NCI-H1694 treated with DMSO at 0.1 percent for 48 hours (cell line): ENCODE measurements at places on chromosomes 2 and 18.

DNA sequence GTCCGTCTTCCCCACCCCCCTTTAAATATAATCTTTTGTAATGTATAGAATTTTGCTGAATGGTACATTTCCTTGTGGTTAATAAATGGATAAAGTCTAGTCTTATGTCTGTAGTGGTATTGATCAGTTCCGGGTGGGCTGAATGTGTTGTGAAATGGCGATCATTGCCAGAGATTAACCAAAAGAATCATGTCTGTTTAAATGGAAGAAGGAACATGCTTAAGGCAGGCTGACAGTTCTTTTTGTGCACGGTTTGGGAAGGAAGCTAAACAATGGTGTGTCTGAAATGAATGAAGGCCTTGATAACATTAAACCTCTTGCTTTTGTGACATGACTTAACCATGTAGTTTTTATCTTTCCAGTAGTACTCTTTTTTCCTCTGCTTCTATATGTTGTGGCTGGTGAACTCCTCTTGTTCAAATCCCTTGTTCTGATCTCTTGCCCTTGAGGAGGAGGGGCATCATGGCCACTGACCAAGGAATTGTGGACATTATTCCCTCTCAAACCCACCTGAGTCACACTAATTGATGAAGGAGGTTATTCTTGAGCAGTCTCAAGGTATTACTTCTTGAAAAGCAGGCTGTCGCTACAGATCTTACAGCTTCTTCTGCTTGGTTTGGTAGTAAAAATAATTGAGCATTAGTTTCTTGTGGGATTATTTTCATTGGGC is 1.7 kb downstream of the ACVR2A start:
- DNase-seq = no peak

DNA sequence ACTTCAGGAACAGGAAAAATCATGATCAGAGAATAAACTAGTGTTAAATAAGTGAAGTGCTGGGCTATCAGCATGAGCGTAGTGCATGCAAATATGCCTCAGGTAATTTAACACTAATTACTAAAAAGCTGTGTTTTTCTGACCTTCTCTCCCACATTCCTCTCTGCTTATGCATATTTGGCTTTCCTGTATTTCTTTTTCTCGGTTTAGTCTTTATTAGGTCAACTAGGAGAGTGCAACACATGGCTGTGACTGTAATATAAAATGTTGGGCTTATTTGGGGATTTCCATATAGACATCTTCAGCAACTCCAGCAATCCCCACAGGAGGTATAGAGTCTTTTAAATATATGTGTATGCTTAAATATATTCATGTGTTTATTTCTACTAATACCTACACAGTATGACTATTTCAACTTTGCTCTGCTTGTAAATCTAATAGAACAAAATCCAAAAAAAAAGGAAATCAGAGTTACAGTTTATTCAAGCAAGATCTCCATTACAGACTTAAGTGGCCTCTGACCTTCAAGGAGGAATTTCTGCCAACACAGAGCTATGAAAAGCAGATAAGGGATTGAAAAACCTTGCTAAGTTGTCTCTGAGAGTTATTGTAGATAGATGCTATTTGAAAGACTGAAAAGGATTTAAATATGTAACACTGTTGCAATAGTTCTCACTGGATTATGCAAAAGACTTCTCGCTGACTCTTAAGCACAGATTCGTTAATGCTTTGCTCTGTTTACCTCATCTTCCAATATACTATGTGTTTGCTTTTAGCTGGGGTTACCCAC is 359.5 kb upstream of the RGPD4 start:
- no peak for DNase-seq

GRCh38 chr2:195279840-195280427 is 377.1 kb upstream of the SLC39A10 start:
- peak; percentile 75 for DNase-seq

GRCh38 chr2:73368781-73369180 is 16.9 kb upstream of the ALMS1 start:
- DNase-seq = no peak

GRCh38 chr2:166140932-166141331 is 13.1 kb upstream of the SCN1A start:
- no peak for DNase-seq

- no peak for DNase-seq
Measured at GRCh38 chr18:570256-570655, 9.9 kb upstream of the CETN1 start.

DNA sequence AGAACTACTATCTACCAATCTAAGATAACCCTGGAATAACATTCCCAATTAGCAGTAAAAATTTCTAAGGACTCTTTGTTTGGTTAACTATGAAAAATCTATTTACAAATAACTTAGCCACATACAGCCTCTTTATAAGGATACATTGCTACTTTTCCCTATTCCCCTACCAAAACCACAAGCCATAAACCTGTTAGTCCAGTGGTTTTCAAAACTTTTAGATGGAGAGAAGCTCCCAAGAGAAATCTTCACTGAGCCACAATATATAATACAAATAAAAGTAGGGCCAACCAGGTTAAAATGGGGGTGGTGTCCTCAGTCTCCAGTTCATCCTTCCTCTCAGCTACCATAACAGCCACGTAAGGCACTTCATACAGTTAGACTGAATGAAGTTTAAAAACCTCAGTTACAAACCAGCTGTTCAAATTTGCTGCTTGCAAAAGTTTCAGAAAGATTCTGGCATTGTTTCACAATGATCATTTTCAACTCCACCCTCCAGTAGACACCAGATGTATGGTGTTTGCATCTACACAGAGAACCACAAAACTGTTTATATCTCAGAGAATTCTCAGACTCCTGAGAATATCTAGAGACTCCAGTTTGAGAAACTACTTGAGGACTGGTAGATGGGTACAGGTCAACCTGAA is 26.0 kb downstream of the SOS1 start:
- DNase-seq = no peak

DNA sequence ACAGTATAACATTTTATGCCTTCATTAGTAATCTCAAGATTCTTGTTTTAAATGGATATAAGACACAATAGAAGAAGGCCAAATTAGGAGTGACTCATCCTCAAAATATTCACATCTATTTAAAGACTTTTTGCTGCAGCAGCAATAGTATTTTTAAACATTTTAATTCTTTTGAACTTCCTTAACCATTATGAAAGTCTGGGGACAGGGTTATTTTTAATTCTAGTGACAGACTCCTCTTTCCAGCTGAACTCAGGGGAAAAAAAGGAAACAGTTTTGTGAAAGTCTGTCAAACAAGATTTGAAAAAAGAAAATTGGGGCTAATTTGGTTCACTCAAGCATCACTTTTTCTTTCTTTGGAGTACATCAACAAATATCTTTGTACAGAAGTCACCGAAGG is 541.8 kb downstream of the NUP35 start:
- DNase-seq = no peak

DNA sequence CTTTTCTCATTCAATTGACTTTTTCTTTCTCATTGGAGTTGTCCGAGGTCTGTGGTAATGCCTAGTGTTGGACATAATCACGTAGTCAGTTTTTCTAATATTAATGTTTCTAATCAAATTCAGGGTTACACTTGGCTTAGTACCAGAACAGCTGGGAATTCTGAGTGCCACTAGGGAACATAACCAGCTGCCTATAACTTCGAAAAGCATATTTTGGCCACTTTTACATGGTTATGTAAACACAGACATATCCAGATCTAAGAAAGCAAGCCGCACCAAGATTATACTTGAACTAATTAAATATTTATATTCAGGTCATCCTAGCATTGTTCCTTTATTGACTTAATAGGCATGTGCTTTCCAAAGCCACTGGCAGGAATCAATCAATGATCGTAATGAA is 91.1 kb upstream of the ARHGAP28 start:
- DNase-seq = no peak

DNA sequence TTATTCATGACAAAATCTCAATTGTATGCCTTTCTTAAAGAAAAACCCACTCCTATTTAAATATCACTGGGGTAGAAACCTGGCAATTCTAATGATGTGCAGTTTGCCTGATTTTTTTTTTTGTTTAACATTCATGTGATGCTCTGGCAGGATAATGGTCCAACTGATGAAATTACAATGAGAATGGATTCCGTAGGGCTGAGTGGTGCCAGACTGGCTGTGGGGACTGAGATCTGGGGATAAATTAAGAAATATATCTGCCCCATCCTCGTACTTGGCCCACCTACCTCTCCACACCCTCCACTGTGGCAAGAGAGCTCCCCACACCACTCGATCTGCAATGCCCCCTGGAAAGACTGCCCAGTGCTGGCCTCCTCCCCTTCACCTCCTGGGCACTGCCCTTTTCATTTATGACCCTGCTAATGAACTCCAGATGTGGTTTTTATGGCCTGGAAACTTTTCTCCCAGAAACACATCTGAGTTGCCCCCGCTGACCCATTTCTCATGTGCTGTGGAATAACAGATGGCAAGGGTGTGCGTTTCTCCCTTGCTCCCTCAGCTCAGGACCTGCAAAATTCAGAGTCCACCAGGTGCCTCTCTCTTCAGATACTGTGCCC is 33.0 kb upstream of the RPL37A start:
- no peak for DNase-seq

GRCh38 chr2:44972771-44973535 is 31.5 kb downstream of the SIX3 start:
- no peak for DNase-seq

DNA sequence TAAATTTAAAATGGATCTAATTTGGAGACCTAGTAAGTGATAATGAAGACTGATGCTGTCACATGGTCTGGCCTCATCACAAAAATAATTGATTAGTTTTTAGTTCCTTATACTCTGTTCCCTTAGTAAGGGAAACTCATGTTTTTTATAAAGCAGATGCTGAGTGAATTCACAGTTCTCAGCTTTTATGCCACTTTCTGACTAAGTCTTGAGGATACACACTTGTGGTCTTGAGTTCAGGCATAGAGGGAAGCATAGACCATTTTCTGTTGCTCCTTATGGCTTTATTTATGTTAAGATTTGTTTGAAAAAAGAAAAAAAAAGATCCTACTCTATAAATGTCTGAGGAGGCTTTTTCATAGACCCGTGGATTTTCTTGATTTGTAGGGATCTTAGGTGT is 91.1 kb downstream of the MAP4K4 start:
- DNase-seq = no peak

- no peak for DNase-seq
Measured at GRCh38 chr2:140504601-140505000, 1626.2 kb downstream of the LRP1B start.

- no peak for DNase-seq
Measured at GRCh38 chr2:120566331-120567035, 169.2 kb upstream of the GLI2 start.

DNA sequence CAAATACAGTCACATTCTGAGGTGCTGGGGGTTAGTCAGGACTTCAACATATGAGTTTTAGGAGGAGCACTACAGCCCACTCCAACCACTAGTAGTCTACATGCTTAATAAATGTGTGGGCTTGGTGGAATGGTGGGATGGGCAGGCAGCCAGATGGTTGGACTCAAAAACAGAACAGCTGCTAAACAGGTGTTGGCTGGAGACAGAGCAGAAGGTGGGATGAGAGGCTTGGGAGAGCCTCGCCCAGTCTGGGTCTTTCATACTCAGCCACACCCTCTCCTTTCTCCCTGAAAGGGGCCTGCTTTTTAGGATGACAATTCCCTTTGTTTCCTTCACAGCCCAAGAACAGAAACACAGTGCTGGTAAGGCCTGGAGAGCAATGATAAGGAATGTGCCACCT is 143.9 kb upstream of the KLHL29 start:
- peak; percentile 17 for DNase-seq

GRCh38 chr2:28687640-28688385 is 63.8 kb upstream of the PPP1CB start:
- no peak for DNase-seq

DNA sequence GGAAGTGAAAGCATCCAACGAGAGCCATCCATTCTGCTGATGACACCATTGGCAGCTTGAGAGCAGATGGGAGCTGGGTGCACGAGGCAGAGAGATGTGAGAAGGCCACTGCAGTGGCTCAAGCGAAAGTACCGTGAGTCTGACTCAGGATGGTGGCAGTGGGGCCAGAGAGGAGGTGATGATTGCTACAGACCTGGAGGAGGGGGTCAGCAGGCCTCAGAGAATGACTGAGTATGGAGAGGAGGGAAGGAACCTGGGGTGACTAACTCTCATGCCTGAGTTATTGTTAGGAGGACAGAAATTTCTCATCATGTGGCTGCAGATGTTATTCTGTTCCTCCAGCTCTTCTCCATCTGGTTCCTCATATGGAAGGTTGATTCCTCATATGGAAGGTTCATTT is 8.8 kb upstream of the ZBTB7C start:
- no peak for DNase-seq

DNA sequence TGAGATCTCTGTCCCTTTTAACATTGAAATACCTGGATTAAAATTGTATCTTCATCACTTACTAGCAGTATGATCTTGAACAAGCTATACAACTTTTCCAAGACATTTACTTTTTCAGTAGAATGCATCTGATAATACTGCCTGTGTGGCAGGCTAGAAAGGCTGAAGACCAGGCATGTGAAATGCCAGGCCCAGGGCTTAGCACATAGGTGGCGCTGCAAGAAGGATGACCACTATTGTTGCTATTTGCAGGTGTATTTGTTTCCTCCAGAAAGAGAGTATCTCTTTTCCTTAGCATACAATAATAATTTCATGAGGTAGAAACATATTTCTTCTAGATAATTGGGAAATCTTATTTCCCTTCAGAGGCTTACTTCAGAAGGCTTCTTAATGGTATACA is 331.3 kb downstream of the THSD7B start:
- no peak for DNase-seq

DNA sequence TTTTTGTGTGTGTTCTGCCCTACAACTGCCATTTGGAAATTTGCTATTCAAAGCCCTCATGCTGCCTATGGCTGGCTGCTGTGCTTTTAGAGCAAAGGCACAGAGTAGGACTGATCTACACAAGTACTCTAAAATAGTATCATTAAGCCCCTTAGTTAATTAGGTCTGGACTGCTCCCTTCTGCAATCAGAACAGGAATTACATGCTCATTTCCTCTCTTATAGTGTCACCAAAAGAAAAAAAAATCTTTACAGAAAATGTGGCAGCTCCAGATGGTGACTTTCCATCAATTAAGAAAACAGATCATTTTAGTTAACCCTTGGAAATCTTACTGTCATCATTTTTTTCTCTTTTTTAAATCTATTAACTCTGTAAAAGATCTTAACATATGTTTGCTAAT is 337.5 kb downstream of the RIT2 start:
- DNase-seq = peak; percentile 32

DNA sequence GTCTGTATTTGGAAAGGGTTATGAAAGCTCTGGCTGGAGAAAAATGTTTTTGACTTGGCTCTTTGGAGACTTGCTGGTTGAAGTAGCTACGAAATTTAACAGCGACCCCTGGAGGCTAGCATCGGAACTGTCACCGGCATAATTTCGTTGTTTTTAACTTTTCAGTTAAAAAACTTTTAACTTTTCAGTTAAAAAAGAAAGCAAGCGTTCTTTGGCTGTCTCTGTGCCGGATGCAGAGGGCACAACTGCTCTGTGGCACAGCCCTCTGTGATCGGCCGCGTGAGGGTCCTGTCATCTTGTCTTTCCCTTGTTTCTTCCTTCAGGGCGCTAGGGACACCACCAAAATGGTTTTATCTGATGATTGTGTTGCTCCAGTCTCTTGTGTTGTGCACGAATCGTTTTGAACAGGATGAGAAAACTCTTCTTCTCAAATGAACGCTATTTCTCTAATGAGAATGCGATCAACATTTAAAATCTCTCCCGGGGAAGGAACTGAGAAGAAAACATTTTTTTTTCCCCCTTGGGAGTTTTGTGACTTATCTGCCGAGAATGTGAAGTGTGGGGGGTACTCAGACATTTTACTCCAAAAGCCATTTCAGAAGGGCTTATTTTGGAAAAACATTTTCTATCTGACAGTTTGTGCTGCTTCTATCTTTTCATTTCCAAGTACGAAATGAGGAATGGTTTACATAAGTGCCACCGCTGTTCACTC is 57.1 kb downstream of the ADCYAP1 start:
- peak; percentile 2 for DNase-seq
